ENCODE measurements at places on chromosomes 13 and 19. TPM values are rescaled to one million over a fixed set of nuclear protein-coding genes. Genes with fewer than 3 reads are reported as not detected.

The COMP gene
- total RNA-seq, result not detected

The CEACAM1 gene
- total RNA-seq, result 18.0 TPM

The ZBTB32 gene
- not detected for total RNA-seq

The ICAM4 gene
- 0.11 TPM for total RNA-seq

The KLK4 gene
- total RNA-seq, result not detected

The SLAIN1 gene
- total RNA-seq, result 4.5 TPM

The ATP4B gene
- total RNA-seq, result not detected

The ZNF266 gene
- 13.8 TPM for total RNA-seq

The PEAK3 gene
- total RNA-seq, result 0.22 TPM

The NLRP4 gene
- not detected for total RNA-seq

The PSPN gene
- 1.2 TPM for total RNA-seq
